Activated CD4-positive, alpha-beta memory T cell treated with anti-CD3 and anti-CD28 coated beads, Interleukin-2, amount 10 ng/mL, durations not matched to agents 7 days and 5 days (primary cell): ENCODE measurements at places on chromosomes 16 and 17. TPM values are rescaled to one million over a fixed set of nuclear protein-coding genes. Genes with fewer than 3 reads are reported as not detected.
A peak's percentile ranks its signal among the peaks of the same experiment; 100 is the strongest.

- H3K4me3 ChIP-seq: no peak overlapping the region
- H3K36me3 ChIP-seq: peaks cover 3% of the 10 kb centered on the region
- H3K4me1 ChIP-seq: peaks cover 24% of the 10 kb centered on the region
- H3K27me3 ChIP-seq: no peaks in the 10 kb centered on the region
- peak overlapping the region; percentile 42 for H3K27ac ChIP-seq
Observed at GRCh38 chr16:46949241-46949892, 24.1 kb downstream of the DNAJA2 start.

GRCh38 chr16:62353355-62353754 lies 317.1 kb upstream of the CDH8 start:
- no peaks in the 10 kb centered on the region for H3K4me1 ChIP-seq
- no peak for DNase-seq
- H3K36me3 ChIP-seq: no peaks in the 10 kb centered on the region
- no peak overlapping the region for H3K27ac ChIP-seq
- no peak overlapping the region for H3K4me3 ChIP-seq

PIGS gene
- total RNA-seq: 66.3 TPM

DNA sequence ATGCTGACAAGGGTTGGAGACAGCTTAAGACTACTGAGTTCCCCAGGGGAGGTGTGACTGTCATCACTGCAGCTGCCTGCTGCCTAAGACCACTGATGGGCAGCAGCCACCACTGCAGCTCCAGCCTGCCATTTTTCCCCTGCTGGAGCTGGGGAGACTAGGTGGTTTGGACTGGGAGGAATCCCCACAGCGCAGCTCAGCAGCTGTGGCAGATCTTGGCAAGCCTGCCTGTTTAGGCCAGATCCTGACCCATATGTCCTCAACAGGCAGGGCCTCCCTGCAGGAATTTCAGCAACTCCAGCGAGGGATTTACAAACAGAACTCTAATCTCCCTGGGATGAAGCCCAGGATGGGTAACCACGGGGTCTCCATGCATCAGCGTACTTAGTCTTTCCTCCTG lies 356.4 kb upstream of the TOM1L1 start:
- no peaks in the 10 kb centered on the region for H3K4me1 ChIP-seq
- H3K4me3 ChIP-seq: no peak overlapping the region
- H3K27me3 ChIP-seq: no peaks in the 10 kb centered on the region
- H3K36me3 ChIP-seq: no peaks in the 10 kb centered on the region
- no peak for DNase-seq
- H3K27ac ChIP-seq: no peak overlapping the region

DNA sequence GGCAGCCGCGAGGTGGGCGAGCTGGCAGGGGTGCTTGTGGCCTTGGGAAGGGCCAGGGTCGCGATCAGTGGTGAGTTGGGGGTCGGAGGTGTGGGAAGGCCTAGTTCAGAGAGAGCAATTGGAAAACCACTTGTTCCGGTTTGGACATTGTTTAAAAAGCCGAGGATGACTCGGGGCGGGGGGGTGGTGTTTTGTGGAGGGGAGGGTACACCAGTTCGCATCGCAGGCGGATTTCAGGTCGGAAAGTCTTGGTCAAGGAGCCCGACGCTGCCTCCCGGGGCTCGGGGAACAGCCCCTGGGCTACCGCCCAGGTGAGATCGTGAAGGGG lies 66.4 kb downstream of the KPNA2 start:
- DNase-seq: no peak
- peak overlapping the region; percentile 40 for H3K27ac ChIP-seq
- H3K27me3 ChIP-seq: peaks cover 3% of the 10 kb centered on the region
- H3K36me3 ChIP-seq: peaks cover 6% of the 10 kb centered on the region
- H3K4me1 ChIP-seq: peaks cover 32% of the 10 kb centered on the region

KRT33B gene
- not detected for total RNA-seq

GRCh38 chr17:8420041-8420934 lies 15.4 kb upstream of the NDEL1 start:
- no peaks in the 10 kb centered on the region for H3K36me3 ChIP-seq
- no peak for DNase-seq
- H3K27ac ChIP-seq: no peak overlapping the region
- H3K4me3 ChIP-seq: no peak overlapping the region

GRCh38 chr16:57507136-57508034 lies 21.1 kb upstream of the DOK4 start:
- DNase-seq: no peak
- no peak overlapping the region for H3K4me3 ChIP-seq
- H3K27me3 ChIP-seq: no peaks in the 10 kb centered on the region

HIC1 gene
- 38.3 TPM for total RNA-seq
